ENCODE measurements at places on chromosomes 7 and 10.

DNA sequence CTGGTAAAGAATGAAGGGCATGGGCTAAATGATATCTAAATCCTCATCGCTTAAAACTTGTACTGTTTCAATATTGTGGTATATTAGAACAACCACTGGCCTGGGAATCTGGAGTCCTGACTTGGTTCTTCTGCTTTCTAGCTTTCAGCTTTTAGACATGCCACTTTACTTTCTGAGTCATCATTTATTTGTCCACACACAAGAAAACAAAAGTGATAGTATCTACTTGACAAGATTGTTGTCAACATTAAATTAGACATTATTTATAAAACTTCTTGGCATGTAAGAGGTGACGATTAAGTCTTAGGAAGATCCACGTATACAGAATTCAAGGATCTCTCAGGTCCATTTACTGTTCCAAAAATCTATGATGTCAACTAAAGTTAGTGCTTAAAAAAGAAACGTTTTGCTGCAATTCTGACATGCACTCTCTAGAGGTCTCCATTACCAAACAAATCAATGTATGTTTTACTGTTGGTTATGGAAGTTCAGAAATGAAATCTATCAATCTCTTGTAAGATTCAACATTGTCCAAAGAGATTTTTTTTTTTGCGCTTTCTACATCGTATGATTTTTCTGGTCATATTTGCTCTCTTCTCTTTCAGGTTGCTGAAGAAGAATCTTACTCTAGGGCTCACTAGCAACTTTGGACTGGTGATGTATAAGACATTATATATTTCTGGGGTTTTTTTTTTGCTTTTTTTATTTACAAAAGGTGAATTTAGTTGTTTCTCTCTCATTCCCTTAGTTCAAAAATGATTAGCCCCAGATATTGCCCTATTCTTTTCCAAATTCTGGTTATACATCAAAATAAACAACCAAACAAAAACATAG lies 53.6 kb upstream of the DYNC1I1 start:
- DNase-seq: no peak

DNA sequence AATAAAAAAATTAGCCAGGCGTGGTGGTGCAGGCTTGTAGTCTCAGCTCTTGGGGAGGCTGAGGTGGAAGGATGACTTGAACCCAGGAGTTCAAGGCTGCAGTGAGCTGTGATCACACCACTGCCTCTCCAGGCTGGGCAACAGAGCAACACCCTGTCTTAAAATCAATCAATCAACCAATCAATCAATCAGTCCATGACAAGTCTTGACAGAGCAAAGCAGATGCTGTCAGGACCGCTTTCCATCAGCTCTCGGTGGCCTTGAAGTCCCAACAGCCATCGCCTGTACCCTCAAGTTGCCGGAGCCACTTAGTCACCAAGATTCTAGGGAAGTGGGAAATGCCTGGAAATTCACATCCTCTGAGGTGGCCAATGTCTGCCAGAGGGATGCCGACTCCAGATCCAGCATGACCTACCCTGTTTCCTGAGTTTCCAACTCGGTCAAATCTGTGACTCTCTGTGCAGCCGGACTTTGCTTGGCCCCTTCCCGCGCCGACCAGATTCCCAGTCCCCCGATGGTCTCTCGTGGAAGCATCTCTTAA lies 871 bp upstream of the CCL24 start:
- no peak for DNase-seq

DNA sequence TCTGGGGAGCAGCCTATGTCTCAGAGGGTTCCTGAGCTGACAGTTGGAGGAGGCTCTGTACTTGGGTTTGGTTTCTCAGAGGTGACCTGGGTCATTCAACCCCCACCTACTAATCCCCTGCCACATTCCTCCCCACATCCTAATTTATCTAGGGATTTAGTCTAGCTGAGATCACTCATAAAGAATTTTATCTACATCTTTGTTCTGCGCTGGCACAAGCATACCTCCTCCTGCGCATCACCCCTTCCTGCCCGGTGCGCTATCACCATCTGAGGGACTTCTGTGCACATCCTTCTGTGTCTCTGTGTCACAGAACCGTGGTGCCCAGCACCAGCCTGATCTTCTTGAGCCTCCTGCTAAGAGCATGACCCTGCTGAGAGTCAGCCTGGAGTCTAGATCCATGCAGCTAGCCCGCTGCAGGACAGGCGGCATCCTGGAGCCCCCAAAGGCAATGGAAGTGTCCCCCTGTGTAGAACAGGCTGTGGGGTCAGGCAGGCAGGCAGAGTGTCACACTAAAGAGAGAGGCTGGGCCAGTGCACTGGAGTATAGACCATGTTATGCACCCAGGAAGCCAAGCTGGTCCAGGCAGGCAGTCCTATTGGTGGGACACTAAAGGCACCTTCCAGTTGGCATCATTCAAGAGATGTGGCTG lies 63.6 kb downstream of the ARHGAP22 start:
- no peak for DNase-seq

GRCh38 chr7:37549076-37549931 lies 100.6 kb upstream of the ELMO1 start:
- no peak for DNase-seq

- no peak for DNase-seq
Measured at GRCh38 chr10:12505683-12506082, 156.3 kb downstream of the CAMK1D start.

DNA sequence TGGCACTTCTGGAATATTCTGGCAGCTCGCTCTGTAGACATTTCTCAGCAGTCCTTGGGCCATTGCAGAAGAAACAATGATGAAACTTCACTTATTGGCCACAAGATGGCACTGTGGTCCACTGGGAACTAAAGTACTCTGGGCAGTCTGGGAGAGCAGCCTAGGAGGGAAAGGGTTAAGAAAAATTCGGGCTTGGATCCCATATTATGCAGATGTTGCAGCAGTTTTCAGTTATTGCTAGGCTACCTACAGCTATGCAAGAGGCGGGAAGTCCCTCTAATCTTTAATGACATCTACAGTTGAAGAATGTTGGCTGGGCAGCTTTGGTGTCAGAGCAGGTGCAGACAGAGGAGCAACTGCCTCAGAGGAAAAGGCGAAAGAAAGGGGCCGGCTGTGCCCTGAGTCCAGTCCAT lies 201.7 kb upstream of the PRSS58 start:
- no peak for DNase-seq

- DNase-seq: no peak
Measured at GRCh38 chr10:22984066-22984465, 56.2 kb downstream of the ARMC3 start.

DNA sequence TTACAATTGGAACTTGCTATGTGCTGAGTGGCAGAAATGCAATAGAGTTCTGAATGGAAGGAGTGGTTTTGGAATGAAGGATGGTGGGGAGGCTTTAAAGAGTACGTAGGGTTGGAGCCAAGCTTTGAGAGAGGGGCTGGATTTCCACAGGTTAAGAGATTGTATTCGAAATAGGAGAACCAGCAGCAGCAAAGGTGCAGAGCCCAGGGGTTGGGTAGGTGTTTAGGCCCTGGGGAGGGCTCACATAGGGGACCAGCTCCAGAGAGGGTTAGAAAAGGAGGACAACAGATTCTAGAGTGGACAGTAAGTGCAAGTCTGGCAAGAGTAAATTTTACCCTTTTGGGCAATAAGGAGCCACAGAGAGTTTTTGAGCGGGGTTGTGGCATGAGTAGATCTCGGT lies 297.2 kb downstream of the RPS24 start:
- DNase-seq: no peak

DNA sequence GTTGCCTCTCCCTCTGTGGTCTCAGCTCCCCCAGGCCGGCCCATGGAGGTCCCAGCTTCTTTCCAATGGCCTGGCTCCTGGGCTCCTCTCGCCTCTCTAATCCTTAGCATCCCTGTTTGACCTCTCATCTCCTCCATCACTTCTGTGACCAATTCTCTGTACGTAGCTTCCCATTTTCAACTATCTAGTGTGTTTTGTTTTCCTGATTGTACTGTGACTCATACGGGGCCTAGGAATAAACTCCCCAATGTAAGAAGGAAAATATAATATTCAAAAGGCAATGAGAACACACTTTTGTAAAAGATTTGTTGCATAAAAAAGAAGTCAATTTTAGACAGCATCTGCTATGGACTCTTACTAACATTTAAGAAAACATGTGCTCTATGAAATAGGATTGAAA lies 90.3 kb downstream of the MKX start:
- no peak for DNase-seq

DNA sequence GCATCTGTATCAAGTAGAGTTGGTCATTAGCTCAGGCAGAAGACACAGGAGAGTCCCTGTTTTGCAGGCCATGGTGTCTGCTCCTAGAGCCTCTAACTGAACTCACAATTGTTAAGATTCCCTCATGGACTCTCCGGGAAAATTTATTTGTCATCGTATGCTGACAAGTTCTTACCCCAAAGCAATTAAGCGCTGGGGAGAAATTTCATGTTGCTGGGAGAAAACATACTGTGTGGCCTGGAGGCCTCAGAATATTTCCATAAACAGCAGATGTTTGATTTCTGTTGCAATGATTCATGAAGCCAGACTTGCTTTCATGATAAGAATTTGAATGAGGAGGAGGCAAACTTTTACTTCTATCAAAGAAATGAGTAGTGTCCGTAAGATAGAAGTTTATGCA lies 583.2 kb downstream of the GATA3 start:
- no peak for DNase-seq

- no peak for DNase-seq
Measured at GRCh38 chr7:44920119-44920518, 34.8 kb upstream of the PURB start.

- no peak for DNase-seq
Measured at GRCh38 chr10:75665707-75666106, 234.3 kb downstream of the LRMDA start.

GRCh38 chr7:32921896-32922295 lies 30.3 kb upstream of the KBTBD2 start:
- DNase-seq: no peak

DNA sequence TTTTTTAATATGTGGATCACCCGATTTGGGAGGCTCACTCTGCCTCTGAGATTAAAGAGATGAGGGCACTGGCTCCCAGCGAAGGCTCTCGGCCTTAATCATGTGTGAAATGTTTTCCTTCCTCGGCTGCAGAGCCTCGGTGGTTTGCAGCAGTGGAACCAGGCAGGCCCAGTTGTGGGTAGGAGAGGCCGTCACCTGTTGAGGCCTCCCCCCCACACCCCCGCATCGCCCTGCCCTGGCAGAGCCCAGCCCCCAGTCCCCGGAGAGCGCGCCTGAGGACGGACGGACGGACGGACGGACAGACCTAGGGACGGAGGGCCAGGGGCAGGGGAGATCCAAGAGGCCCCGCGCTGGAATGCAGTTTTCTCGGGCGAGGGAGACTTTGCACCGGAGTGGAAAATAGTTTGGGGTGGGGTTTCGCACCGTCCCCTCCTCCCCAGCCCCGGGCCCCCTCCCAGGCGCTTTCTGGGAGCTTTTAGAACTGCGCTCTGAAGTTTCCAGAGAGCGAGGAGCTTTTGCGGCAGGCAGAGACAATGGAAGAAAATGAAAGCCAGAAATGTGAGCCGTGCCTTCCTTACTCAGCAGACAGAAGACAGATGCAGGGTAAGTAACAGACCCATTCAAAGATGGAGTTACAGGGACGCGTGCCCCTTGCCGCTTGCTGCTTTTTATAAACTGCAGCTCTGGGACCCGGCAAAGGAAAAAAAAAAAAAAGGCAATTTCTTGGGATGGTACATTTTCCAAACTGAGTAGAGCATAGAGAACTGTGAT lies at the start of gene KIAA1217:
Gene KIAA1217, plus strand, starts transcription at position 478 of the 771 bp plus-strand sequence. Its CDS starts 56 bp downstream, at position 534.
- no peak for DNase-seq

DNA sequence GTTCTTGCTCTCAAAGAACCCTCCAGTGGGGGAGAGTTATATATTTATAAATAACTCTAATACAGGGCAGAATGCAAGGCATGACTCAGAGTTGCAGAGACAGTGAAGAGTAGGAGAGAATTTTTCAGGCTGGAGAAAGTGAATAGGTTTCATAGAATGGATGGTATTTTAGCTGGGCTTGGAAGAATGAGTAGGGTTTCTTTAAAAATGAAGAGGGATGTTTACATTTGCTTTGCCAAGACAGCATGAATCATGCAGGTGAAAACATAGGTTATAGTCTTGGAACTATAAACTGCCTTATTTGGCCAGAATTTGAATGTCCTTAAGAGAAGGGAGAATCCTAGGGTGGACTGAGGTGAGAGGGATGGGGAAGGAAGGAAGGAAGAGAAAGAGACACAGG lies 124.8 kb downstream of the CPED1 start:
- no peak for DNase-seq

- no peak for DNase-seq
Measured at GRCh38 chr10:63930584-63930983, 409.4 kb downstream of the REEP3 start.

All from stimulated activated CD4-positive, alpha-beta T cell treated with anti-CD3 and anti-CD28 coated beads, TNF-alpha, amount 100 ng/mL, for 48 hours (primary cell).